ENCODE measurements at places on chromosomes 2 and 18.
A peak's percentile ranks its signal among the peaks of the same experiment; 100 is the strongest.

GRCh38 chr2:209523867-209524266 is 100.0 kb downstream of the MAP2 start:
- DNase-seq, result no peak

- no peak for DNase-seq
These were observed 329.7 kb upstream of the MEIS1 start for GRCh38 chr2:66105066-66105753.

- DNase-seq, result no peak
These were observed 750.8 kb upstream of the ID2 start for GRCh38 chr2:7930800-7931635.

GRCh38 chr2:180571559-180571958 is 408.8 kb upstream of the UBE2E3 start:
- no peak for DNase-seq

GRCh38 chr18:23189099-23189498 is 53.8 kb downstream of the CABLES1 start:
- DNase-seq, result no peak

- no peak for DNase-seq
These were observed 14.1 kb upstream of the CREB1 start for GRCh38 chr2:207515671-207516070.

DNA sequence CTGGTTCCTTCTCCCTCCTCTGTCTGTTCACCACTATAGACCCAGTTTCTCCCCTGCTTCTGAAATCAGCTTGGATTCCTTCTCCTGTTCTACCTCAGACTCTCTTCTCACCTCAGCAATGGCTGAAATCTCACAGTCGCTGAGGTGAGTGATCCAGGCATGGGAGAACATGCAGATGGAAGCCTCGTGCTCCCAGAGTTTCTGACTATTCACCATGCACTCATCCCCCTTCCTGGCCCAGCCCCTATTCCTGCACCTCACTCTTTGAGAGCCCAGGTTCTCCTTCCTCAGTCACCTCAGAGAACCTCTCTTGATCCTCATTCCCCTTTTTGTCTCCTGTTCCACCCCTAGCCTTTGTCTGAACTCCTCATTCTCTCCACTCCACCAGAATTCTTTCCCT is 78.5 kb downstream of the SPTBN1 start:
- no peak for DNase-seq

- DNase-seq, result no peak
These were observed 1.3 kb upstream of the ZNF512 start for GRCh38 chr2:27581417-27582128.

DNA sequence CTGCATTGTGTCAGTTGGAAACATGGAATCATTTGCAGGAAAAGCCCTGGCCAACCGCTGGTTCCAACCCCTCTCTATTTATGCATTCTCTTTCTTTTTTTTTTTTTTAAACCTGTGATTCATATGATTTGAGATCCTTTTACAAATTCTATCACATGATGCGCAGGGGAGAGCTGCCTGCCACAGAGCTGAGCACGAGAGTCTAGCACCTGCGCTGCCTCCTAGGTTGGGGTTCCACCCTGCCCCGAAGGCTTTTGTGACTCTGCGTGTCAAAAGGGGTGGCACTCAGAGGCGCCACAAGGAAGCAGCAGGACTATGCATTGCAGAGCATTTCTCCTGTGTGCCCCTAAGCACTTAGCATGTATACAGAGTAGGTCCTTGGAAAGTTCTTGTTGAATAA is 17.3 kb upstream of the ESPNL start:
- no peak for DNase-seq

DNA sequence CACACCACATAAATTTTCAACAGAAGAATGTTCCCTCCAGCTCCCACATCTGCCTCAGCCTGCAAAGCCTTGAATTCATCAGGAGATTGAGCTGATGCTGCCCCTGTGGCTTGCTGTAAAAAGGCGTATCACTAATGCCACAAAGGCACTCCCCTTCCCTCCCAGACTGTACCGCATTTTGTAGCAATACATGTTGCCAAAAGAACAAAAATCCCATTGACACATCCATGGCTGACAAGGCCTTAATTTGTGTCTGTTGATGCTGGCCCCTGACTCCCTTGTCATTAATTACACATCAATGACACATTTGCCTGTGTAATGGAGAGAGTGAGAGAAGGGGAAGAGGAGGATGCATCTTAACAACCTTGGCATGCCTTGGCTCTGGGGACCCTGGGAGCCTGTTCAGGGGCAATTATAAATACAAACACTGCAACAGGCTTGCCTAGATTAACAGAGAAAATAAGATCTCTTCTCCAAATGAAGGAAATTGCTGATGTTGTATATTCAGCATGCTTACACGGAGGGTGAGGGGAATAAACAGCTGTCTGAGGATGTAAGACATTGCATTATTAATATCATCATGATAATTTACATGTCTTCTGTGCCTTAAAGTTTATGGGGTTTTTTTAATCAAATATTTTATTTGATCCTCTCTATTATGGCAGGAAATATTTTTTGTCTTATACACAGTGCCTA is 264.0 kb downstream of the SUCLG1 start:
- no peak for DNase-seq

DNA sequence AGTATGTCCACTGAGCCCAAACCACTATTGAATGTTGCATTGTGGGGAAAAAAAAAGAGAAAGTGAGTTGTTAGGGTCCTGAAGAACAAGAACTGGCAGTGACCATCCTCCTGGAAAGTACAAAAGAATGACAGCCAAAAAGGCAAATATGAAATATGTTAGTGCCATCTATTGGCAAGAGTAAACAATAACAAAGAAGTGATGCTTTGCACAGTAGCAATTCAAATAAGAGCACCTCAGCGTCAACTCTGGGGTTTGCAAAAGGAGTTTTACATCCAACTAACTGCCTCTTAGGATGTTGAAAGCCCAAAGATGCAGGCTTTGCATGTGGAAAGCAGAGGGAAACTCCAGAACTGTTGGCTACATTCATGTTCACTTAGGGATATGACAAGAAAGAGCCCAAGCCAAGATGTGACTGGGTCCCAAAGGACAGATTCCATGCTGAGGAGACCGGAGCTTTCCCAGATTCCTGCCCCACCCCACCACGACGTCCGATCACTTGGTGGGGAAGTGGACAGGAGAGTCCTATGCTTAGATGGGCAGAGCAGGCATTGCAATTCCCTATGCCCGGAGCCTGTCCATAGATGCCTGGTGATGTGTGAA is 15.6 kb downstream of the TRABD2A start:
- peak; percentile 55 for DNase-seq

DNA sequence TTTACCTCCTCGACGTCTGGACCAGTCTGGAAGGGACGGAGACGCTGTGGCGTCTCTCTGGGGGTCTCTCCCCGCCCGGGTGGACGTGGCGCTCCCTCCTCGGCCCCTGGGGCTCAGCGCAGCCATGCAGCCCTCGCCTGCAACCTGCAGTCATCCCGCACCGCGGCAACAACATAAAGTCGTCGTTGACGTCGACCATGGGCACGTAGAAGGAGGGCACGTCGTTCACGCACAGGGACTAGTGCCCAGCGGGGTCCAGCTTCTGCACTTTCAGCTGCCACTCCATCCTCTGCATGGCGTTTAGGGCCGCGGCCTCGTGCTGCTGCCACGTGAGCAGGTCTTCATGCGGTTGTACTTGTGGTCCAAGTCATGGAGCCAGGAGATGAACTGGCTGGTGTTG is 889.6 kb upstream of the LRRTM1 start:
- no peak for DNase-seq

- no peak for DNase-seq
These were observed 21.3 kb downstream of the CDK15 start for GRCh38 chr2:201827621-201828020.

DNA sequence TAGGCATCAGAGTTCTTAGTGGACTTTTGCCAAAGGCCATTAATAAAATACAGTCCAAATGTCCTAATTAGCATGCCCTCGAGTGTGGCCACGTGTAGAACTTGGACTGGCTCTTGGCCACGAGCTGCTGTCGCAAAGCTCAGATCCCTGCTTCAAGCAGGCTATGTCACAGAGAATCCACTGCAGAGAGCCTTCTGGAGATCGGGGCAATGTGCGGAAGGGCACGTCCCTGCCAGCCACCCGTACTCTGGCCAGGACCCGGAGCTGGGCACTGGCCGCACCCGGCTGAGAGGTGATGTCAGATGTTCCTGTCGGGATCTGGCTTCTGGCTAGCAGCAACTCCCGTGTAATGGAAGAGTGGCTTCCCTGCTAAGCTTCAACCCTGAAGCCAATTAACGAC is 432.7 kb upstream of the ID2 start:
- no peak for DNase-seq

DNA sequence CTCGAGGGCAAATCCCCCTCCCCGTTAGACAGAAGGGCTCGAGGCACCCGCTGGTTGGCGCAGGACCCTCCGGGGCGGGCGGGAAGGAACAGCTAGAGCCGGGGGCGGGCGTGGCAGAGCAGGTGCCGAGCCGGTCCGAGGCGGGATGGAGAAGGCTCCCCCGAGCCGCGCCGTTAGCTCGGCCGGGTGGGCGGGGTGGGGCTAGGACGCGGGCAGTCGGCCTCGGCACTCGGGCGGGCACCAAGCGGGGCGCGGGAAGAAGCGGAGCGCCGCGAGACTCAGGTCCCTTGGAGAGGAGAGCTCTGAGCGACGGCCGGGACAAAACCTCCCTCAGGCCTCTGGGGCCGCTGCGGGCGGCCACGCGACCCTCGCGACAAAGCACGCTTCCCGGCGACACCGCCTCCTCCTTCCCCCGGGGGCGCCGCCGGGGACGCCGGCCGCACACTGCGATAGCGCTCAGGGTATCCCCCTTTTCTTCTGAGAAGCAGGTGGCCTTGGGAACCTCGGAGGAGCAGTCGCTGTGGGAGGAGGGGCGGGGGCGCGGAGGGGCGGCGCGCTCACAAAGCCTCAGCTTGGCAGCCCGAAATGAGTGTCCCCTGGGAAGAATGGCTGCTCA is 721 bp downstream of the FHOD3 start:
- no peak for DNase-seq

DNA sequence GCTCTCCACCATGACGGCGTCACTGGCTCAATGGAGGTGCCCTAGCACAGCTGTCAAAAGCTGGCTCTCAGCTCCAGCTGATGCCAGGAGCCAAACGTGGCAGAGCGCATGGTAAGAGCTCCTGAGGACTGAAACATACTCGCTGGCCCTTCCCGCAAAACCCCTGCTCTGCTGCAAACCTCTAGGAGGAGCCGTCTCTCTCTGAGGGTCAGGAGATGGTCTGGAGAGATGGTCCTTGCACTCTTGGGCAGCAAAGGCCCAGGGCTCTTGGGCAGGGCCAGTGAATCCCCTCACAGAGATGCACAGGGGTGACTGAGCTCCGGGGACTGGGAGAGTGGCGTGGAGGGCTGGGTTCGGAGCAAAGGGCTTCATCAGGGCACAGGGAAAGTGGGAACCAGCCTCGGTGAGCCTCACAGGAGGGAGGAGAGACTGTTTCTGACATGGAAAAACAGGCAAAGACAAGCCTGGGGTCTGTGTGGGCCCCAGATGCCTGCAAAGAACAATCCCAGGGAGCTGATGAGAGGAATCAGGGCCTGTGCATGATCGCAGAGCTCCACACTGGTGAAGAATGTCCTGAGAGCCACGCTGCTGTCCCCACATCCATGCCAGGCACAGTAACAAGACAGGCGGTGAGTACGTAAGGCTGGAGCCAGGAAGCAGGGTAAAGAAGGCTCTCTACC is 17.2 kb downstream of the SNORC start:
- DNase-seq, result no peak

DNA sequence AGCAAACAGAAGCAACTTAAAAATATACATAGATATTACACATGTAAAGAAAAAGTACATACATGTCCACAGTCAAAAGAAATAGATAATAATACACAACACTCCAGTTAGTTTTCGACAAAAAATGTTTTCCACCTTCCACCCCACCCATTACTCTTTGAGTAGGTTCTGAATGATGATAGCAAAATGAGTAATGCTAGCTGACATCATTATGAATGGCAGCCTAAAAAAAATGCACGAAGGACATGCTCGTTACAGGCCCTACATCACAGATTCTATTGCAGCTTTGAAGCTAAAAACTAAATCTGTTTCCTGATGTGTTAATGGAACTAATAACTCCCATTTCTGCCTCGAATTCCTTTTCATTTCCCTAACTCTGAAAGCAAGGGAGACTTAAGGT is 578.7 kb upstream of the NETO1 start:
- no peak for DNase-seq

GRCh38 chr2:68734688-68735525 is at the start of gene ARHGAP25:
ARHGAP25 (plus strand) TSS chr2:68734811; CDS start chr2:68735200, 389 bp downstream.
- peak; percentile 83 for DNase-seq

DNA sequence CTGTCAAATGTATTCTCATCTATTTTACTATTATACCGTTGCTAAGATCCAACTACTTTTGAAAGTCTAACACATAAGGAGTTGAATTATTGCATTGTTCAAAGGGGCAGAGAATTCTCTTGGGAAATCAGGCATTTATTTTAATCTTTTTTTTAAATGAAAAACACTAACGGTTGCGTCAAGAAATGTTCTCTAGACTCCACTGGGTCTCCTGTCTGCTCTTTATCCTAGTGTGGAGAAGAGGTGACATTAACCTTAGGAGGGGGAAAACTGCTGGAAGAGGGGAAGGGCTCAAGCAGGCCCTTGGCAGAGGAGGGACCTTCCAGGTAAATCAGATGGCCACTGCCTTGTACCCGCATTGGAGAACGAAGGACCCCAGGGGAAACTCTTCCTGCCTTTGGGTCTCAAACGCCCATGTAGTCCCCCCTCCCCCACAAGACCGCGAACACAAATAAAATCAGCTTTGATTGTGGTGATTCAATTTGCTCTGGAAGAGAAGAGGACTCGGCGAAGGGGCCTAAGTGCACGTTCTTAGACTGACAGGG is 1.1 kb upstream of the APCDD1 start:
- no peak for DNase-seq

DNA sequence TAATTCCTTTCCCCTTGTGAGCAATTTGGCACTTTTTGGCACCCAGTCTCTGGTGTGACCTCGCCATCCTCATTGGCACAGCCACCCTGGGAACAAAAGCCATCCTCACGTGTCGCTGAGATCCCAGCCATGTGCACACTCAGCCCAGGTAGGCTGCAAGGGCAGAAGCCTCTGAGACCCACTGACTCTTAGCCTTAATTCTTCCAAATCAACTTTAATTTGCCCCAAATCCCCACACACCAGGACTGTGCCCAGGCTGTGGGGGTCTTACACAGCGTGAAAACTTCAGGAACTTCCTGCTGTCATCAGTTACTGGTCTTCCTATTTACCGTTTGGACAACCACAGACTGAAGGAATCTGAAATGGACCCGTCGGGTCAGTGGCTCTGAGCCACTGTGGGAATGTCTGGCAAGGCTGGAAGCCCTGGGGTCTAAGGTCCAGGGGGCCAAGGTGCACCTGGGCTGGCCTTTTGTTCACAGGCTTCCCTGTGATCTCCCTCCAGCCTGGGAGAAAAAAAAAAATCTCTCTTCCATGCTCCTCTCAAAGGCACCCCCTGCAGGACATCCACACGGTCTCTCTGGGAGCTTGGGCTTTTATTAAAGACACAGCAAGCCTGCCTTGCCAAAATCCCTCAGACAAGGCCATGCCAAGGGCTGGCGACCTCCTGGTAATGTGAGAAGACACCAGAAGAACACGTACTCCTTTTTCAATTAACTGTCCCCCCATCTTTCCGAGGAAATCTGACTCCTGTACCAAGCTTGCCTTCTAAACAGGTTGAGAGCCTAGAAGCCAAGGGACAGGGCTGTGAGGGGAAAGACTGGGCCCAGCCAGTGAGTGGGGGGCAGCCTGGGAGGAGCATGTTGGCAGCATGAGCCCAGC is 42.1 kb upstream of the LAPTM4A start:
- peak; percentile 42 for DNase-seq

Data from suppressor macrophage treated with lipopolysaccharide for 1 hour (primary cell).